GM04503 (cell line): ENCODE measurements at places on chromosomes 12 and 14.

GRCh38 chr12:57888409-57889157 lies 42.1 kb upstream of the CTDSP2 start:
- no peak for DNase-seq

- no peak for DNase-seq
These were observed 636.5 kb upstream of the TBX3 start for GRCh38 chr12:115320451-115320850.

- no peak for DNase-seq
These were observed 62.1 kb upstream of the GARIN2 start for GRCh38 chr14:67127174-67127573.

DNA sequence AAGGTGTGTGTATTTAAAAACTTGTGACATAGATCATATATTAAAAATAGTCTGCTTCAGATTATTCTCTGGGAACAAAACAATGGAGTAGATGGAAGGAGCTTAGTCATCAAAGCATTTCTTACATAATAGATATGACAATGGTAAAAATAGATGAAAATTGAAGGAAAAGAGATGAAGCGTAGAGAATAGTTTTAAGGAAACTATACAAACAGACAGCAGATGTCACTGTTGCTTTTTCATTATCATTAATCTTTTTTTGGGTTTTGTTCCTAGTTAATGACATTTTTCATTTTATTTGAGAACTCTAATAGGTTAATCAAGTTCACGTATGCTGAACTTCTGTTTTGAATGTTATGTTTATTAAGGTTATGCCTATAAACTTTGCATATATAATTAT lies 149.2 kb upstream of the FBXO33 start:
- DNase-seq = no peak

DNA sequence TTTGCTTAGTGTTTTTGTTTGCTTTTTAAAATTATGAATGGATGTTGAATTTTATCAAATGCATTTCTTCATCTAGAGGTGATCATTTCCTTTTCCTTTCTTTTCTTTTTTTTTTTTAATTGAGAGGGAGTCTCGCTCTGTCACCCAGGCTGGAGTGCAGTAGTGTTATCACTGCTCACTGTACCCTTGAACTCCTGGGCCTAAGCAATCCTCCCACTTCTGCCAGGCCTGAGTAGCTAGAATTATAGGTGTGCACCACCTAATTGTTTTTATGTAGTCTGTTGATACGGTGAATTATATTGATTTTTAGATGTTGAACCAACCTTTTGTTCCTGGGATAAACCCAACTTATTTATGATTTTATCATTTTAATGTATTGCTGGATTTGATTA lies 1.5 kb upstream of the CDKL1 start:
- no peak for DNase-seq

GRCh38 chr12:10048526-10048925 lies 18.0 kb downstream of the CLEC9A start:
- no peak for DNase-seq

DNA sequence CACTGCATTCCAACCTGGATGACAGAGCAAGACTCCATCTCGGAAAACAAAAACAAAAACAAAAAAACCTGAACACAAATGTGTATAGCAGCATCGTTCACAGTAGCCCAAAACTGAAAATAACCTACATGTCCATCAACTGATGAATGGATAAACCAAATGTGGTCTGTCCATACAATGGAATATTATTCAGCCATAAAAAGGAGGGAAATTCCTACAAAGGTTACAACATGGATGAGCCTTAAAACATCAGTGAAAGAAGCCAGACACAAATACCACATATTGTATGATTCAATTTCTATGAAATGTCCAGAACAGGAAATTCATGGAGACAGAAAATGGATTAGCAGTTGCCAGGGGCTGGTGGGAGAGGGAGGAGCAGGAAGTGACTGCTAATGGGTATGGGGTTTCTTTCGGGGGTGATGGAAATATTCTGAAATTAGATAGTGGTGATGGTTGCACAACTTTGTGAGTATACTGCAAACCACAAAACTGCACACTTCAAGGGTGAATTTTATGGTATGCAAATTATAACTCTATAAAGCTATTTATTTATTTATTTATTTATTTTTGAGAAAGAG lies 4.0 kb downstream of the MYL2 start:
- DNase-seq = no peak

GRCh38 chr14:61153914-61154545 lies 127.1 kb downstream of the TMEM30B start:
- DNase-seq = no peak

DNA sequence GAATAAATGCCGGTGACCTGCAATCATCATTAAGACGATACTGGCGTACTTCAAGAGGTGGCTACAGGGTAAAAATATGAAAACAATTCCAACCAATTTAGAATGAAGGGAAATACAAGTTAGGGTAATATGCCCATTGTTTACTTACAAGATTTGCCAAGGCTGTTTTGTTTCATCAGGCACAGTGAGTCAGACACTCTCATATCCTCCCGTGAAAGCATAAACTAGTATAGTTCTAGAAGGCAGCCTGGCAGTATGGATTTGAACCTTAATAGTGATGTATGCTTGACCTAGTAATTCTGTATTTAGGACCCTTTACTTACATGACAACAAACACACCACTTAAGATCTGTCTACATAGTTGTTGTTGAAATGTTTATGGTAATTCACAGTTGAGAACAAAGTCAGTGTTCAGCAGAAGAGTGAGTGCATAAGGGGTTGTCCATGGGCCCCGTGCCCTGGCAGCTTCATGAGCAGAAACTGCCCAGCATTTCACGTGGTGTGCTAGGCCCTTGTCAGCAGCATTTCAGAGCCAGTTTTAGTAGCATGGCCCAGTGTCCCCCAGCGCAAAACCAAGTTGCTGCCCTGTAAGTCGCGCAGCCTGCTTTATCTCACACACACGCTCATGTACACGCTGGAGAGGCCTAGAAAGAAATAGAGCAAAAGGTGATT lies 80.8 kb downstream of the EP400 start:
- DNase-seq = no peak

DNA sequence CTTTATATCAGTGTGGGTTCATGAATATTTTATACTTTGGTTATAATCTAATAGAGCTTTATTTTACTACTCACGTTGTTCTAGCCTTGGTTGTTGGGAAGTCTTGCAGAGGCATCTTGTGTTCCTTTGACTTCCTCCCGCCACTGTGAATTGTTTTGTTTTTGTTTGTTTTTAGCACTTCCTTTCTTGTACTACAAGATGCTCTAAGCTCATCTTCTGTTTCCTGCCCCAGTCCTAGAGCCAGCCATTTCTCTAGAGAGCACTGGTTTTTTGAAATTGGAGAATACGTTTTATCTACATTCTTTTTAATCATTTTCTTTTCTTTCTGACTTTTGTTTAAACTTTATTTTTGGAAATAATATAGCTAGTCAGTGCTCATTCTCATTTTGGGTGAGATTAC lies 15.9 kb upstream of the NUBPL start:
- DNase-seq = no peak

DNA sequence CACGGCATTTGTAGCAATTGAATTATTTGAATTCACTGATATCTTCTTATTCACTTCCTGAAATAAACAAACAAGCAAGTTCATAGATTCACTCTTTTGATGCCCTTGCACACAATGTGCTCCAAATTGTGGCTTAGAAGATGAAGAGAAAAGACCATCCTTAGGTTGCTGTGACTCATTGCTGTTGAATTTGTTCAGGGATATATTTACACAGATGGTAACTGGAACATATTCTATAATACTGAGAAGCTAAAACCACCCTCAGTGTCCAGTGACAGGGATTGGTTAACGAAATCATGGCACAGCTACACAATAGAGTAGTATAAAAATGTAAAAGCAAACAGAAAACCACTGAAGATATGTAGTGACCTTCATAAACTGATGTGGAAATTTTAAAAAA lies 3.1 kb downstream of the PRB4 start:
- no peak for DNase-seq

- DNase-seq = no peak
These were observed 839.1 kb downstream of the GALC start for GRCh38 chr14:87153901-87154300.

GRCh38 chr12:121558956-121559355 lies 21.9 kb downstream of the KDM2B start:
- no peak for DNase-seq

- no peak for DNase-seq
These were observed 100.5 kb upstream of the MDM1 start for GRCh38 chr12:68432622-68433021.

DNA sequence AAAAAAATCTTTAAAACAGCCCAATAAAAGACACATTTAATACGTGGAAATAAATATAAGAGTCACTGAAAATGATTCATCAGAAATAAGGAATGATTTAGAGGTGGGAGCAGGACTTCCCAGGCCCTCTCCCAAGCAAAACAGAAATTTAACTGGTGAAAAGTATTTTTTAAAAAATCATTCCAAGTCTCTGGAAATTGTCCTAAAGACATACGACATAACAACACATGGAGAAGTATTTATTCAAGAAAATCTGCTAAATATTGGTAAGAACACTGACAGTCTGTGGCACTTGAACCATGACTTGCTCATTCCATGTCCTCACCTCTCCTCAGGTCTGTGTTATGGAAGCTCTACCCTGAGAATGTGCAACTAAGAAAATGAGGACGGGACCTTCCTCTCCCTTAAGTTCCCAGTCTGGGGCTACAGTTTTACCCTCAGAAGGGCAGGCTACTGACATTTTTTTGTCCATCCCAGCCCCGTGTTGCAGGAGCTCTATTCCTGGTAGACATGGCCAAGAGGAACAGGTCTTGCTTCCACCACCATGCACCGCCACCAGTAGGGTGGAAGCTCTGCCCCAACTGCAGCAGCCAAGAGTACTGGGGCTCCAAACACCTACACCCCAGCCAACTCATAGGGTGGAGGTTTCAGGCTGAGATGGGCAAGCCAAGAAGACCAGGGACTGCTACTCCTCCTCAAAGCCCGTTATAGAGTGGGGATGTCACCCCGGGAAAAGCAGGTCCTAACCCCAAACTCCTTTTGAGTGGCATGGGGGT lies 193.0 kb downstream of the CRADD start:
- no peak for DNase-seq

DNA sequence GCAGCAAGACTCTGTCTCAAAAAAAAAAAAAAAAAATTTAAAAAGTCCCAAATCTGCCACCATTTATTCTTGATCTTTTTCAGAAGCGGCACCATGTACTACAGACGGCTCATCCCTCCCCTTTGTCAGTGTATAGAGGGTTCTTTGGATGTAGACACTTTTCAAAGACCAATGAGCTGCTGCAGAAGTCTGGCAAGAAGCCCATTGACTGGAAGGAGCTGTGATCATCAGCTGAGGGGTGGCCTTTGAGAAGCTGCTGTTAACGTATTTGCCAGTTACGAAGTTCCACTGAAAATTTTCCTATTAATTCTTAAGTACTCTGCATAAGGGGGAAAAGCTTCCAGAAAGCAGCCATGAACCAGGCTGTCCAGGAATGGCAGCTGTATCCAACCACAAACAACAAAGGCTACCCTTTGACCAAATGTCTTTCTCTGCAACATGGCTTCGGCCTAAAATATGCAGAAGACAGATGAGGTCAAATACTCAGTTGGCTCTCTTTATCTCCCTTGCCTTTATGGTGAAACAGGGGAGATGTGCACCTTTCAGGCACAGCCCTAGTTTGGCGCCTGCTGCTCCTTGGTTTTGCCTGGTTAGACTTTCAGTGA lies 6.5 kb upstream of the ACACB start:
- DNase-seq = no peak

DNA sequence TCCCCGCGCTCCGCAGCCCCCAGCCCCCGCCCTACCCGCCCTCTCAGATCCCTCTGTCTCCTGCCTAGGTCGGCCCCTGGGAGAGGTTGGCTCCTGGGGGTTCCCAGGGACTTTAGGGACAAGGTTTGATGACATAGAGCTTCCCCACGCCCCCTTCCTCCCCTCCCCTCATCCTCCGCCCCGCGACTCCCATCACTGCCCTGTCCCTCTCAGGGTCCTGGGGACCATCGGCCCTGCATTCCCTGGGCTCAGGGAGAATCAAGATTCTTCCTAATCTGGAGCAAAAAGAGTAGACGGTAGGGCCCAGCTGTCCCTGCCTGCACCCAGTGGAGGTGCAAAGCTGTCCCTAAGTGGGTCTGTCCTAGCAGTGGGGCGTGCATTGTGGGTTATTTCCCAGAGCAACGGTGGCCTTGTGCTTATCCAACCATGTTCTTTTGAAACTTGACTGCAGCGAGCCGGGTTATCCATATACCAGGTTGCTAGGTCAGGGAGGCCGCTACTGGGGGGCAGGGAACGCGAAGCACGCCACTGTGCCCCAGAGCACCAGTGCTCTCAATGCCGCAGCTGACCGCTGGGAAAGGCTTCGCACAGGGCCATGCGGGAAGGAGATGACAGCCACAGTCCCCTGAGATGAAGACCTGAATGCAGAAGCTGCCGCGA lies 124.4 kb upstream of the PRMT8 start:
- DNase-seq = no peak

DNA sequence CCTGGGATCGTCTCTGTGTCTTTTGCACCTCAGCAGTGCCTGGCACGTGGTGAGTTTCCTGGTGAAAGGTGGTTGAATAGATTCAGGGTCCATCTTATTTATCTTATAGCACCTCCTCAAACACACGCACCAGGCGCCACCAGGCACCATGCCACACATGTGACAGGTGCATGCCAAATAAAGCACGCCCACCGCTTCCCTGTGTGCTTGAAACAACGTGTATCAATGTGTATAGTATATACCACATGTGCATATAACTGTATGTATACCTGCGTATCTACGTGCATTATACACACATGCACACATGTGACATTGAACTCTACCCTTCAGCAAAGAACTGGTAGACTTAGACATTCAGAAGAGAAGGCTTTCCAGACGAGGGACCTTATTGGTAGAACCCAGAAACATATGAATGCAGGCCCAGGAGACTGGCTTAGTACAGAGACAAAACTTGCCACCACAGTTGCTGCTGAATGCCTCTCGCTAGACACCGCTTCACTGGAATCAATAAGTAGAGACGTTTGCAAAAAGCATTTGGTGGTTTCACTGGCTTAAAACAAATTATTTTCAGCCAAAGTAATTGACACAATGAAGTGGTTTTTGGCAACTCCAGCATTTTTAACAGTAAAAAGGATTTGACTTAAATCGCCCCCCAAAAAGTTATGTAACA lies 10.0 kb downstream of the EML1 start:
- no peak for DNase-seq

- peak; percentile 71 for DNase-seq
These were observed 21.0 kb upstream of the CHFR start for GRCh38 chr12:132908145-132909029.

DNA sequence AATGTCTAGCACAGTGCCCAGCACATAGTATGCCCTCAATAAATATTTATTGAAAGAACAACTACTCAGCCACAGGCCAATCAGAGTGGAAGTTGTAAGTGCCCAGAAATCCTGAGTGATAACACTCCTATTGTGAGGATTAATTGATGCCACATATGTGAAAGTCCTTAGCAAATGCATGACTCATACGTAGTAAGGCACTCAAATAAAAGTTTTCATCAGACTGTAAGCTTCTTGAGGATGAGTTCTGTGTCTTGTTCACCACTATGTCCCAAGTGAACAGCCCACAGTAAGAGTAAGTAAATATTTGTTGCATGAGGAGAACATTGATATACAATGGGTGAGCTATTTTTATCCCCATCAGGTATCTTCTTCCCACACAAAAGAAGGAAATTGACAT lies 24.7 kb upstream of the ANO6 start:
- DNase-seq = no peak
